ENCODE measurements at places on chromosomes 11 and 22. TPM values are rescaled to one million over a fixed set of nuclear protein-coding genes. Genes with fewer than 3 reads are reported as not detected.

Gene CAPN1
- total RNA-seq: 48.4 TPM

Gene PATE2
- total RNA-seq: 0.70 TPM

DNA sequence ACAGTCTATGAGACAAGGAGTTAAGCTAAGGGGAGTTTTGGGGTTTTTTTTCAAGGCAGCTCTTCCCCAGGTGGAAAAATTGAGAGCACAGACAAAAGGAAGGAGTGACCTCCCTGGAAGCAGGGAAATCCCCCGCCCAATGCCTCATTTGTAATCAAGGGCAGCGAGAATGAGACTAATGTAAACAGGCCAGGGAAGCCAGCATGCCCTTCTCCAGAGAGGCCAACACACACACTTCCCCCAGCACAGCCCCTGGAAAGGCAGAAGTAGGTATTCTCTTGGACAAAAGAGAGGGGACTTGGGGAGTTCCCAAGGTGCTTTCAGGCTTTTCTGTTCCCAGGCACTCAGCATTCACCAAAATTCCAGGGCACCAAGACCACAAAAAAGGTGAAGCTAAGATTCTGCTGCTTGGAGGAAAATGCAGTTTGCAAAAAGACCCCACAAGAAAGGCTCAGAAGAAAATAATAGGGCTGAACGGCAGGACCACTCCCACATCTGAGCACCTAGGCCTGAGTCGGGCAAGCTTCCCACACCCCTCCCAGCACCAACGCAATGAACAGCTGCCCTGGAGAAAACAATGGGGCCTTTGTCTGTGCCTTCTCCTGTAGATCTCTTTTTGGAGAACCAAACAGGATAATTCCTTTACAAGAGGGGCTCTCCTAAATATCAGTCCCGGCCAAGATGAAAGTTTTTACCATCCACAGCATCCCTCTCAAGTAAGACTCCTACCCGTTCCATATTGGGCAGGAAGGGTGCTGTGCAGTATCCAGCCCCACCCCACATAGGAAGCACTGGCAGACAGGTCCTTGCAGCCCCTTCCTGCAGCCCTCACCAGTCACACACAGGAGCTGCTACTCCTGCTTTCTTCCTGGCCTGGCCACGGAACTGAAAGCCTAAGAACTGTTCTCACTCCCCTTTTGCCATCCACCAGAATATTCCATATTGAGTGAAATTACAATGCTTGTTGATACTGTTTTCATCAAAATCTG, 70.7 kb upstream of the AKIP1 start:
- H3K27ac ChIP-seq: peak overlapping the region; percentile 64
- DNase-seq: peak; percentile 29
- peaks cover 41% of the 10 kb centered on the region for H3K4me1 ChIP-seq
- H3K4me3 ChIP-seq: peak overlapping the region; percentile 1

DNA sequence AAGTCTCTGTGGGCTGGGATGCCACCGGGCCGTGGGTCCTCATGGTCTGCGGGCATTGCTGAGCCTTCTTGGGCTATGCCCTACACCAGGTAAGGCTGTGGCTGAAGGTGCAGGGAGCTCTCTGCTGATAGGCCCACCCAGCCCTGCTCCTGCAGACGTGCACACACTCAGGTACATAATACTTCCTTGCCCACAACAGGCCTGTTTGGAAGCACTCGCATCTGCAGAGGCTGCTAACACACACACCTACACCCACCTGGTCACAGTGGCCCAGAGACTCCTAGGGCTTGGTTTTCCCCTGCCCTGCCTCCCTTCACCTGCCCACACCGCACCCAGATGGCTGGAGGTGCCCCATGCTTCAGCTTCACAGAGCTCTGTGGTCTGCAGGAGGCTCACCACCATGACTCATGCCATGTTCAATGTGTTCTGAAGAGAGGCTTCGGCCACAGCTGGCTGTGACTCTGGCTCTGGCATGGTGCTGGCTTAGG, 72.8 kb upstream of the KCNQ1OT1 start:
- no peak overlapping the region for H3K4me3 ChIP-seq
- DNase-seq: no peak
- no peak overlapping the region for H3K27ac ChIP-seq
- H3K27me3 ChIP-seq: no peaks in the 10 kb centered on the region
- H3K4me1 ChIP-seq: peaks cover 9% of the 10 kb centered on the region
